ENCODE measurements at places on chromosomes 16 and 17. TPM values are rescaled to one million over a fixed set of nuclear protein-coding genes. Genes with fewer than 3 reads are reported as not detected.

KRT20 gene
- total RNA-seq: not detected

SECTM1 gene
- total RNA-seq: 29.9 TPM

ACSM2A gene
- total RNA-seq: not detected

CLEC19A gene
- total RNA-seq: not detected

RBL2 gene
- total RNA-seq: 33.1 TPM

TBC1D26 gene
- not detected for total RNA-seq

MPO gene
- 0.12 TPM for total RNA-seq

MMP15 gene
- total RNA-seq: 59.3 TPM

DNA sequence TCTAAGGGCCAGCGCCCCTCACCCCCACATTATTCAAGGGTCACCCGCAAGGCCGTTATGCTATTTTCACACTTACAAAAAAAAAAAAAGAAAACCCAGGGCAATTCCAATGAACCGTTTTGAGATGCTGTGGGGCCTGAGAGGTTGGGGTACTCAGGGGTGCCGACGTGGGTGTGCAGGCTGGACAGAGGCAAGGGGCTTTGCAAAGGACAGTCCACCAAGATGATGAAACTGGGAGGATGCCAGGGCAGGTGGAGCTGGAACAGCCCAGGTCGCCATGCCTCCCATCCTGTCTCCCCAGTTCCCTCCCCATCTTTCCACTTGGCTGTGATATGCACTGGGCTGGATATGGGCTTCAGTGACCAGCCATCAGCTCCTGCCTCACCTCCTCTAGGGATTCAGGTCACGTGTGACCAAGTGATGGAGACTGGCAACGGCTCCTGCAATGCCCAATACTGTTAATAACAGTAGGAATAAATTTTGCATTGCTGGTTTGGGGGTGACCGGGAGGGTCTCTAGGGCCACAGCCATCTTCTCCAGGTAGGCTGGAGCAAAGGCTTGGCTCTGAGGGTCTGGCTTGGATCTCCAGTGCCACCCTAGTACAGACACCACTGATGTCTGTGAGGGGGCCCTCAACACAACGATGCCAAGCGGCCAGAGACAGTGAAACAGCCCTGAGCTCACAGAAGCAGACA, 151.3 kb upstream of the TNRC6C start:
- DNase-seq: no peak

DNA sequence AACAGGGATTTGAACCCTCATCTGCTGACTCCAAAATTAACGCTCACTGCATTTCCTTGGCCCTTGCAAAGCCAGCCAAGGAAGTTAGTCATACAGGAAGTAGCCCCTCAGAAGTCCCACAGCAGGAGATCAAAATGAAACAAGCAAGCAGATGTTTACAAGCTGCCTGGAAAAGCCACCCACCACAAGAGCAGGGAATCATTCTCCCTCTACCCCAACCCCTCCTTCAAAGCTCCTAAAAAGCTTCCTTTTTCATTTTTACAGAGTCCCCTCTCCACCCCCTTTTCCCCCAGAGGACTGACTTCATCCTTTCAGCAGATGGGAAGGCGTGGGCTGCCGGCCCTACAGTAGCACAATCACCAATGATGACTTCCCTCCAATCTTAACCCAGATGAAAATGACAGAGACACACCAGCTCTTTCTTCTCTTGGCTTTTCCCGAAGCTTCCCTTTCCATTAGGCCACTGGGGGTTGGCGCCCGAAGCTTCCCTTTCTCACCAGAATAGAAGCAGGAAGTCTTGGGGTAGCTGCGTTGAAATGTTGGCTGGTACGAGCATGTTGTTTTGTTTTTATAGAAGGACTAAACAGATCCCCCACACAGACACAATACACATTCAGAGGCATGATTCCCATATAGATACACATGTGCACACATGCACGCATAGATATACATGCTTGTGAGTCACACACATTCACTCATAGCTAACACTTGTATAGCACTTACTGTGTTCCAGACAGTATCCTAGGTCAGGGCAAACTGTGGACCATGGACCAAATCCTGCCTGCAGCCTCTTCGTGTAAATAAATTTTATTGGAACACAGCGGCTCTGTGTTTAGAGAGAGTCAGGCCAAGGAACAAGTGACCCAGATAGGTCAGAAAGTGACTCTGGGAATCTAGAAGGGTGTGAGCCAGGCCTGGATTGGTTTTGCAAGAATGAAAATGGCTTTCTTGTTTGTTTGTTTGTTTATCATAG, 17.4 kb downstream of the ITPRIPL2 start:
- peak; percentile 80 for DNase-seq

DNA sequence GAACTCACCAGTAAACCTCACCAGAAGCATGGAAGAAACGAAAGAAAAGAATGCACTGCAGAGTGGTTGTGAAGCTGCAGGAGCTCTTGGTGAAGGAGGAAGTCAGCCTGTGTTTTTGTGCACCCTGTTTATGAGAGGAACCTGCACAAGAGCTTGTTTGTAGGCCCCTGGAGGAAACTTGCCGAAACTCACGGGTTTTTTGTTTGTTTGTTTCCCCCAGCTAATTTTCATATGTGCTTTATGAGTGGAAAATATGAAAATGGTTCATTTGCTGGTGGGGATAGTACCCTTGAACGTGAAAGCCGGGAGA, 222.7 kb downstream of the C16orf95 start:
- no peak for DNase-seq

GRCh38 chr16:71536752-71537499, 10.7 kb downstream of the CHST4 start:
- DNase-seq: no peak

- DNase-seq: no peak
These were observed 24.9 kb downstream of the HSD17B2 start for GRCh38 chr16:82059983-82060421.

GRCh38 chr16:7675628-7676027, 343.0 kb downstream of the RBFOX1 start:
- no peak for DNase-seq

DNA sequence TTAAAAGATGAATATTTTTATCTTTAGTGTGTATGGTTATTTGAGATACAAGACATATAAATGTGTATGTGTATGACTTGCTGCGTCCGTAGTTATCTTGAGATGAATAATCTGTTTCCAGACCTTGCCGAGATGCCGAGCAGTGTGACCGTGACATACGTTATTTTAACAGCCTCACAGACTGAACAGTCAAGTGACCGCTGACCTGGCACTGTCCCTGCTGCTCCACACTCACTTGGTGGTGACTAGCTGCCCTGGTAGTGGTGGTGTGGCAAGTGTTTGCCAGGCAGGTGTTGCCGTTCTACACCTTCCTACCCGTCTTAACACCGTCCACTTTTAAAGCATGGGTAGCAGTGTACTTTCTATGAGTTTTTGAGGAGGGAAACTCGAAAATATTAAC, 5.0 kb downstream of the ZC3H18 start:
- DNase-seq: no peak

- peak; percentile 36 for DNase-seq
These were observed 35.1 kb downstream of the GRB2 start for GRCh38 chr17:75370286-75370915.

DNA sequence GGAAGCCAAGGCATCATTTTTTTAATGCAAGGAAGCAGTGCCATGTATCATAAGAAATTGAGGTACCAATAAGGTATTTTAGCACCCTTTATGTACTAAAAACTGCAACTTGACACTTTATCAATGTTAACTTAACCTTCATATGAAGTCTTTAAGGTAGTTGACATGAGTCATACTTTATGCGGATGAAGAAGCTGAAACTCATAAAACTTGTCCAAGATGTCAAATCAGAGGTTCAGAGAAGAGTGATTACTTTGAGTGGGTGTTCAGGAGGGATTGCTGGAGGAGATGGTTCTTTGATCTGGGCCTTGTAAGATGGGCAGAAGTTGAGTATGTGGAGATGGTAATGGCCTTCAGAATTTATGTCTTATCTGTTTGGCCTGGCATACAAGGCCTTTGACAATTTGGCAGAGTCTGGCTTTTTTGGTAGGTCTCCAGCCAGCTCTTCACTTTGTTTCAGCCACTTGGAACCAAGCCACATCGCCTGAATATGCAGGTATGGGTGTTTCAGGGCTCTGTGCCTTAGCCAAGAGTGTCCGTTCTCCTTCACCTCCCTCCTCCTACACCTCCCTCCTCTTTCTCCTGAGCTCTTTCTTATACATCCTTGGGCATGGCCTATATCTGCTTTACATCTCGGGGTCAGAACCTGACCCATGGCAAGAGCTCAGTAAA, 23.7 kb downstream of the YPEL2 start:
- DNase-seq: no peak

DNA sequence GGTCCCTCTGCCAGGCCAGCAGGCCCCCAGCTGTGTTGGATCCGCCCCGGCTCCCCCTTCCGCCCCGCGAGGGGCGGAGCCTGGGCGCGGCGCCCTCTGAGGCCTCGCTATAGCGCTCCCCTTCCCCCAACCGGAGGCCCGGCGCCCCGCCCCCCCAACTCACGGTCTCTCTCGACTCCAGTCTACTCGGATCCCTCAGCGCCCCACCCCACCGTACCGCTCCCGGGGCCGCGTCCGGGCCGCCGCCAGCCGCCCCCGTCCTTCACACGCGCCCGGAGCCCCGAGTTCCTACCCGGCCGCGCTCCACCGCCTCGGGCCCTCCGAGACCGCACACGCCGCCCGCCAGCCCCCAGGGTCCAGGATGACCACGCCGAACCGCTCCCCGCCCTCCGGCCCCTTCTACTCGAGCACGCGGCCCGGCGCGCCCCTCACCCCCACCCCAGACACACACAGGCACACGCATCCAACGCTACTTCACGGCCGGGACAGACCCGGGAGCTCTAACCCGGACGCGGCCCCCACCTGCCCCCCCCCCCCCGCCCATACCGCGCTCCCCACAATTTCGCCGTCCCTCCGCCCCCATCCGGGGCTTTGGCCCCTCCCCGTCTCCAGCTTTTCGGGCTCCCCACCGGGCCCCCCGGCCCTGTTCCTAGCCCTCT, 1.4 kb downstream of the PHF23 start:
- DNase-seq: peak; percentile 83

DNA sequence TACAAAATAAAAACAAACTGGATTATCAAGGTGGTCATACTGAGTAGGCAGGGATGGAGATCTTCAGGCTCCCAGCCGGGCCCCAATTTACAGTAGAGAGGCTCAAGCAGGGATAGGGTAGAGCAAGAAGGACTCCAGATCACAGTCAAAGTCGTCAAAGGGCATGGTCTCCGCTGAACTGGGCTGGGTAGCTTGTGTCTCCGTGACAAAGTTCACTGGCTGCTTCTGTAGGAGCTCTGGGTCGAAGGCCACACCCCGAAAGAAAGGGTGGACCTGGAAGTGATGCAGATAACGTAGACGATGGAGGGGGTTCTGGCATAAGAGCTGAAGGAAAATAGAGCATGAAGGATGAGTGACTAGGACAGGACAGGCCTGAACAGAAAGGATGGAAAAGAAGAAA, 3.6 kb downstream of the RSKR start:
- DNase-seq: no peak

- peak; percentile 83 for DNase-seq
These were observed 29.0 kb downstream of the ZC3H18 start for GRCh38 chr16:88599092-88599733.

DNA sequence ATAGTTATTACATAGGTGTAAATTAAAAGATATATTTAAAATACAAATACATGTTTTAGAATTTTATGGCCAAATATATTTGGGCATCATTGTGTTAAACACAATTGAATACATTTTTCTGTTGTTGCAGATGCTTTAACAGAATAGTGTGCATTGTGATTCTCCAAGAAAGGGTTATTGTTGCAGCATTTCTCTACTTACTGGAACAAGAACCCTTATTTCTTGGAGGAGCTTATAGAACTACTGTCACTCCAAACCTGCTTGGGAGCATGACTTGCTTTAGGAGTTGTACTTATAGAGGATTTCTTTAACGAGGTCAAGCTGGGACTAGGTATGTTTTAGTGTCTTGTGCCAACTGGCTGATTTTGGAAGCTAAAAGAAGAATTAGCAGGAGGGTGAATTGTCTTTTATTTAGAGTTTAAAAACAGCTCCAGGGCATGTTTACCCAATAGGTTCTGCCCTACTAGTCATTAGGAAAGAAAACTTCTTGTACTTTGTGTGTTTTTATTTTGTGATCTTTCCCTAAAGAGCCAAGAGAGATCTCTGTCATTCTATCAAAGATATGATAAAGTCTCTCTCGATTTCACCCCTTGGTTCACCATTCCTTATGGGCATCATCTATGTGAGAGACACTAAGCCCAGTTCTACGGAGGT, 279.8 kb upstream of the SALL1 start:
- no peak for DNase-seq

DNA sequence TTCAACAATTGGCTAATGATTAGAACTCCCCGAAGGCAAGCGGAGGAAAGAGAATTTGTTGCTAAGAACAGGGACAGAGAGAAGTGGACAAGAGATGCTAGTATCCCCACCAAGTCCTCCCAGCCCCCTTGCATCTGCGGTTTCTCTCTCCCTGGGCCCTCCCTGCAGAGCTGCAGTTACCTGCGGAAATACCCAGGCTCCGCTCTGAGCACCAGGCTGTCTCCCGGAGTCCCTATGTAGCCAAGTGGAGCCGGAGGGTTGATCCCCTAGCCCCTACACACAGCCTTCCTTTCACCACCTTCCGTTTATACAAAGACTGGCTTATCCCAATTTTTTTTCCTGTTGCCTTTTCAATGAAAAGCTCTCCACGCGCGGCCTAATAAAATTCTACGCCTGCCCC, 834.4 kb downstream of the KCNJ2 start:
- no peak for DNase-seq

DNA sequence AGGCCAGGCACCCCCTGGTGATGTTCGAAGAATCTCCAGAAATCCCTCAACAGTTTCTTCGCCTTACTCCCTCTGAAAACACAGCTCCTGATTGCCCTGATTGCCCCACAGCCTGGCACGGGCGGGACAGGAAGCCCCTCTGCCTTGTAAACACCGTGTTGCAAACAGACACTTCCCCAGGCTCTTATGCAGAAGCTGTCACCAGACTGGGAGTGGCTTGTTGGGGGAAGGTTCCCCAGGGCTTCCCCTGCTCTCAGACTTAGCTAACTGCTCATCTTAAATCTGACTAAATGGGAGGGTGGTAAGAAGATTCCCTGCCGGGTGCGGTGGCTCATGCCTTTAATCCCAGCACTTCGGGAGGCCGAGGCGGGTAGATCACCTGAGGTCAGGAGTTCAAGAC, 11.2 kb downstream of the PIK3R5 start:
- peak; percentile 56 for DNase-seq

DNA sequence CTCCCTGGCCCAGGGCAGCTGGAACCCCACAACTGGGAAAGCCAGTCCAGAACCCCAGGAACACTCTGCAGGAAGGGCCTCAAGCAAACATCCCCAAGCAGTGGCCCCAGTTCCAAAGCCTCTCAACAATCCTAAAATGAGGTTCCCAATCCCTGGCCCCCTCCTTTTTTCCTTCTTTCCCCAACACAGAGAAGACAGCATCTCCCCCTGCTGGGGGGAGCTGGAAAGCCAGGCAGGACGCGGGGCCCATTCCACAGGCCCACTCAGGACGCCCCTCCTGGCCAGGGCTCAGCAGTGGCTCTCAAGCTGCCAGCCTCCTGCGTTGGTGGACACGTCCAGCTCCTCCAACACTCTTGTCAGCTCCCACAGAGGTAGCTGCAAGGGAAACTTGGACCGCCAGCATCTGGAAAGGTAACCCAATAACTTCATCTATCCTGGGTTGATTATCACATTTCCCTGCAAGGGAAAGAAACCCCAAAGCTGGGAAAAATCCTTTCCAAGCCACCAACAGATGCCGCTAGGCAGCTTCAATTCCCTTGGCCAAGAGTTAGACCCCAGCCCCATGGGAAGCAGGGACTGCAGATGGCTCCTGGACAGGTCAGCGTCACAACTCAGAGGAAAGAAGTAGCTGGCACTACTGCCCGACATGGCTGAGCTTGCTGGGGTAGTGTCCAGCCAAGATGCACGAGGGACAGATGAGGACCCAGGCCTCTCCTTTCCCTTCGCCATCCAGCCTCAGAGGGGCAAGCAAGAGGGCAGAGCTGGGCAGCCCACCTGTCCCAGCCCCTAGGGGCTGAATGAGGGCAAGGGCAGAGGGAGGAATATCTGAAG, 7.6 kb downstream of the HDAC5 start:
- DNase-seq: no peak

All from heart right ventricle (tissue), 16 donors.